Osteoblast (primary cell): ENCODE measurements at places on chromosomes 5 and 9. TPM values are rescaled to one million over a fixed set of nuclear protein-coding genes. Genes with fewer than 3 reads are reported as not detected.

- H3K4me1 ChIP-seq = no peaks in the 10 kb centered on the region
- no peak for DNase-seq
- no peaks in the 10 kb centered on the region for H3K36me3 ChIP-seq
- no peak overlapping the region for H3K27ac ChIP-seq
Measured at GRCh38 chr5:38639377-38640358, 83.2 kb upstream of the LIFR start.

Gene SELENOP
- 171 and 198 TPM in 2 replicates for total RNA-seq

Gene TSSK1B
- 0.72 and 0.88 TPM in 2 replicates for total RNA-seq

DNA sequence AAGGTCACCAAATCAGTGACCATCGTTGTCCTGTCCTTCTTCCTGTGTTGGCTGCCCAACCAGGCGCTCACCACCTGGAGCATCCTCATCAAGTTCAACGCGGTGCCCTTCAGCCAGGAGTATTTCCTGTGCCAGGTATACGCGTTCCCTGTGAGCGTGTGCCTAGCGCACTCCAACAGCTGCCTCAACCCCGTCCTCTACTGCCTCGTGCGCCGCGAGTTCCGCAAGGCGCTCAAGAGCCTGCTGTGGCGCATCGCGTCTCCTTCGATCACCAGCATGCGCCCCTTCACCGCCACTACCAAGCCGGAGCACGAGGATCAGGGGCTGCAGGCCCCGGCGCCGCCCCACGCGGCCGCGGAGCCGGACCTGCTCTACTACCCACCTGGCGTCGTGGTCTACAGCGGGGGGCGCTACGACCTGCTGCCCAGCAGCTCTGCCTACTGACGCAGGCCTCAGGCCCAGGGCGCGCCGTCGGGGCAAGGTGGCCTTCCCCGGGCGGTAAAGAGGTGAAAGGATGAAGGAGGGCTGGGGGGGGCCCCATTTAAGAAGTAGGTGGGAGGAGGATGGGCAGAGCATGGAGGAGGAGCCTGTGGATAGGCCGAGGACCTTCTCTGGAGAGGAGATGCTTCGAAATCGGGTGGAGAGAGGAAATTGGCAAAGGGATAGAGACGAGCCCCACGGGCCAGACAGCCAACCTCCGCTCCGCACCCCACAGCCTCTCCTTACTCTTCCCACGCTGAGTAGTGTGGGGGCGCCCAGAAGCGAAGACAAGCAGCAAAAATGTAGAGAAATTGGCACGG, 1.7 kb downstream of the RXFP3 start:
- H3K4me1 ChIP-seq = peaks cover 19% of the 10 kb centered on the region
- peak; percentile 48 for DNase-seq
- H3K27me3 ChIP-seq = peaks cover 57% of the 10 kb centered on the region
- no peak overlapping the region for H3K27ac ChIP-seq

DNA sequence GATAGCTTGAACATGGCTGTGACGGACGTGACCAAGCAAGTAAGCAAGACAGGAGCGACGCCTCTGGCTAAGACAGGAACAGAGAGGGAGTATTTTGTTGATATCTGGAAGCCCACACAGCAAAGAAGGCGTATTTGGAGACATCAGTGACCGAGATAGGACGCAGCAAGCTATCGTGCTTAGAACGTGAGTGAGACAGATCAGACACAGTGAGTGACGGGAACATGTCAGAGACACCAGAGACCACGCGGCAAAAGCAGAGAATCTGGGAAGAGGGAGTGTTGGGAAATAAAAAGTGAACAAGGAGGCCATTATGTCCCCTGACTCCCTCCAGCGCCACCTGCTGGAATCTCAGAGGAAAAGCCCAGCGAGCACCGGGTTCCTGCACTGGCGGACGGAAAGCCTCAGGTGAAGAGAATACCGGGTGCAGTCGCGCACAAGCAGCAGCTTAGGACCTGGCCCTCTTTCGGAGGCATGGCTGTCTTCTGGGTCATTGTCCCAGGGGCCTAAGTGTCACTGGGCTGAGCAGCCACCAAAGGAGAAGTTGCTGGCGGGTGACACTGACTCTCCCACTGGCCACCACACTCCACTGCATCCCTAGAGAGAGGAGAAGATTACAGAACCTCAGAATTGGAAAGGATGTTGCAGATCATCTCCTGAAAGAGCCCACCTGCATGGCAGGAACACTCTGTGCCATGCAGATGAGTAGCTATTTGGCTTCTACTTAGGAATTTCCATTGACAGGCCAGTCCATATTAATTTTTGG, 99.1 kb downstream of the FBXO38 start:
- H3K27me3 ChIP-seq = peaks cover 11% of the 10 kb centered on the region
- peak; percentile 21 for DNase-seq
- no peaks in the 10 kb centered on the region for H3K4me1 ChIP-seq
- no peaks in the 10 kb centered on the region for H3K36me3 ChIP-seq
- H3K4me3 ChIP-seq = no peak overlapping the region

- no peak overlapping the region for H3K4me3 ChIP-seq
- no peak for DNase-seq
- H3K36me3 ChIP-seq = no peaks in the 10 kb centered on the region
Measured at GRCh38 chr5:97106216-97106581, 36.2 kb downstream of the LIX1 start.

- no peak for DNase-seq
- no peak overlapping the region for H3K27ac ChIP-seq
Measured at GRCh38 chr9:113882636-113883164, 6.6 kb downstream of the ZNF618 start.

DNA sequence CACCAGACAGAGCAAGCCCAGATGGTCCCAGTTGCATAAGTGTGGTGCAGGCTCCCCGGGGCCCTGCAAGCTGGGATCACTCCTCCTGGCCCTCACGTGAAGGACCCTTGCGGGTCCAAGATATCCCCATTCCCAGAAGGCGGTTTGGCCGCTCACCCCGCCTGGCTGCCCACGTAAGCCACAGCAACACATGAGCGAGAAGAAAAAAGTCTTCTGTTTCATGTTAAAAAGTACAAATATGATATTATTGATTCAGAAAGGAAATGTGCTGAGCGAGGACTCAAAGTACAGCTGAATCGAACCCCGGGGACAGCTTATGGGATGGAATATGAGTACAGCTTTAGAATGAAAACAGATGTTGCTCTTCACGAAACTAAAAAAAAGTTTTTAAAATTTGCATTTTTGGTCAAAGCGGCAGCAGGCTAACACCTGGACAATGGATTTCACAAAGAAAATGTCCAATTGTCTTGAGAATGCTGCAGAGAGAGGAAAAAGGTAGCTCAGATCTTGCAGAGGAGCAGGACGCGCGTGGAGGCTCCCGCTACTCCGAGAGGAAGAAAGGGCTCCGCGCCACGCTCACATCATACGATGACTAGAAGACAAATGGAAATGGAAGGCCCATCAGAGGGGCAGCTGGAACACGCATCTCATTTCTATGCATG, 427.6 kb downstream of the IRX1 start:
- no peaks in the 10 kb centered on the region for H3K27me3 ChIP-seq
- no peaks in the 10 kb centered on the region for H3K4me1 ChIP-seq
- H3K27ac ChIP-seq = no peak overlapping the region
- no peaks in the 10 kb centered on the region for H3K36me3 ChIP-seq

DNA sequence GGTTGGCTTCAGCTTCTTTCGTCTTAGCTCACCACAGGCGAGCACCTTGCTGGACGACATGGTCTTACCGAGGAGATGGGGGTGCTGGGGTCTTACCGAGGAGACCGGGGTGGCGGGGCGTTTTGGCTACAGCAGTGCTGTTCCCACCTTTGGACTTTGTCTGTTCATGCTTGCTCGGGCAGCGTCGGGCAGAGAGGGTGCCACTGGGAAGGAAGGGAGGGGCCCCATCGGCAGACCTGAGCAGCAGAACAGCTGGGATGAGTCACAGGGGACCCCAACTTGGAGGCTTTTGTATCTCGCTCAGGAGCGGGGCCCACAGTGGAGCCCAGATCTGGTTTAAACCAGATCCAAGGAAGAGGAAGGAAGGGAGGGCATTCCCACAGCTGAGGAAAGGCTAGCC, 106.0 kb upstream of the CACNA1B start:
- H3K36me3 ChIP-seq = peaks cover 26% of the 10 kb centered on the region
- no peaks in the 10 kb centered on the region for H3K4me1 ChIP-seq
- DNase-seq = peak; percentile 8
- no peak overlapping the region for H3K27ac ChIP-seq
- H3K4me3 ChIP-seq = no peak overlapping the region

Gene SLC27A6
- total RNA-seq = not detected in 2 replicates

DNA sequence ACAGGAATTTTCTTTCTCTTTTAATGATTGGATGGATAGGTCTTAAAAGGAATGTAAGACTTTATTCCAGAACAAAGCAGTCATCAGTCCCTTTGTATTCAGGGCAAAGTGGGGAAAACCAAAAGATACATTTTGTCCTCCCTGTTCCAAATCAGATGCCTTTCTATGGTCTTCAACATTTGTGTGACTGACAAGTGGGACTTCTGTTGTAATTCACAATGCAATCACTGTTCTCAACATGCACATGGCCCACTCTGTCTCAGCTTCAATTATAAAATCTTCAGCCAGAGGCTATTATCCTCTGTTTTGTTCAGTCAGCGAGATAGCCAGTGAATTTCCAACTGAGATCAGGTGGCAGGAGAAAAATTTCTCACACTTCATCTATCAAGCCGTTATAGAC, 95.5 kb upstream of the ERBIN start:
- DNase-seq = no peak
- no peaks in the 10 kb centered on the region for H3K27me3 ChIP-seq
- no peak overlapping the region for H3K27ac ChIP-seq

DNA sequence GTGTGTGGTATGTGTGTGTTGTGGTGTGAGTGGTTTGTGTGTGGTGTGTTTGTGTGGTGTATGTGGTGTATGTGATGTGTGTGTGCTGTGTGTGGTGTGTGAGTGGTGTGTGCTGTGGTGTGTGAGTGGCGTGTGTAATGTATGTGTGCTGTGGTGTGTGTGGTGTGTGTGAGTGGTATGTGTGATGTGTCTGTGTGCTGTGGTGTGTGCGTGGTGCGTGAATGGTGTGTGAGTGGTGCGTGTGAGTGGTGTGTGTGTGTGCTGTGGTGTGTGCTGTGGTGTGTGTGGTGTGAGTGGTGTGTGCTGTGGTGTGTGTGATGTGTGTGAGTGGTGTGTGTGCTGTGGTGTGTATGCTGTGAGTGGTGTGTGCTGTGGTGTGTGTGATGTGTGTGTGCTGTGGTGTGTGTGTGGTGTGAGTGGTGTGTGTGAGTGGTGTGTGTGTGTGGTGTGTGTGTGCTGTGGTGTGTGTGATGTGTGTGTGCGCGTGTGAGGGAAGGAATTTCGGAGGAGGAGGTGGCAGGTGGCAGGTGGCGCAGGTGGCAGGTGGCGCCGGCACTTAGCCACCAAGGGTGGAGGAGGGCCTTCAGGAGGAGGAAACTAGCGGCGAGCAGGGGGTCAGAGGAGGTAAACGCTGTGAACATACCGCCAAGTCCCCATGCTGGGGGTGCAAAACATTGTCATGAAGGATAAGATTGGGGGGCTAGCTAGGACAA, 191.8 kb downstream of the MELK start:
- H3K36me3 ChIP-seq = no peaks in the 10 kb centered on the region
- H3K27ac ChIP-seq = no peak overlapping the region
- peaks cover 11% of the 10 kb centered on the region for H3K27me3 ChIP-seq
- no peak for DNase-seq
- H3K4me3 ChIP-seq = no peak overlapping the region
- H3K4me1 ChIP-seq = no peaks in the 10 kb centered on the region

DNA sequence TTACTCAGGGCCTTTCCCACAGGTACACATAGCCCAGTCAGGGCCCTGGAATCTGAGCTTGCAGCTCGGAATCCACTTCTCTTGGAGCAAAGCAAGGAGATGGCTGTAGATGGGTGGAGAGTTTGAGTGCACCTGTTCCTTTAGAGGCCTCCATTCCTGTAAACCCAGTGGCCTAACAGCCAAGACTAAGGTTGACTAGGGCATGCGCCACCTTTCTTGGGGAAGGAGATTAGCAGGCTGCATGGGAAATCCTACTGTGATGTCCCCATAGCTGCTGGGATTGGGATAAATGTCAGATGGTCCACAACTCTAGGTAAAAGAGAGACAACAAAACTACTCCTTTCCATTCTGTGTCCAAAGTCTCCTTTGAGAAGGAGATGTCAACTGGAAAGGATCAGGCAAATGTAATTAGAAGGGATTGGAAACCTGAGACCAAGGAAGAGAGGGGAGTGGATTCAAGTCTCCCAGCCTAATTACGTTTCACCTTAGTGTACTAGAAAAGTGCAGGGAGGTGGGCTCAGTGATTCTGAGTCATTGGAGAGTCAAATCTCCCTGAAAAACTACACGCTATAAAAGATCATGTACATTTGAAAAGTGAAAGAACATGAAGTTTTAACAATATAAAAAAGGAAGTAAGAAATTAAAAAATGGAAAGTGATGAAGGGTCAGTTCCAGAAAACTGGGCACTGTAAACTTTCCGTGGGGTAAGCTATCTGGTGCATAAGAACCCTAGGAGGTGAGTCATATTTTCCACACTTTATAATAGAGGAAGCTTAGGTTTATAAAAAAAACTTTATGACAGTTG, 104.2 kb downstream of the SEC61B start:
- H3K27me3 ChIP-seq = peaks cover 6% of the 10 kb centered on the region
- H3K36me3 ChIP-seq = no peaks in the 10 kb centered on the region
- DNase-seq = peak; percentile 31
- no peaks in the 10 kb centered on the region for H3K4me1 ChIP-seq
- no peak overlapping the region for H3K4me3 ChIP-seq
- H3K27ac ChIP-seq = no peak overlapping the region

Gene ENG
- 60.8 and 87.5 TPM in 2 replicates for total RNA-seq

DNA sequence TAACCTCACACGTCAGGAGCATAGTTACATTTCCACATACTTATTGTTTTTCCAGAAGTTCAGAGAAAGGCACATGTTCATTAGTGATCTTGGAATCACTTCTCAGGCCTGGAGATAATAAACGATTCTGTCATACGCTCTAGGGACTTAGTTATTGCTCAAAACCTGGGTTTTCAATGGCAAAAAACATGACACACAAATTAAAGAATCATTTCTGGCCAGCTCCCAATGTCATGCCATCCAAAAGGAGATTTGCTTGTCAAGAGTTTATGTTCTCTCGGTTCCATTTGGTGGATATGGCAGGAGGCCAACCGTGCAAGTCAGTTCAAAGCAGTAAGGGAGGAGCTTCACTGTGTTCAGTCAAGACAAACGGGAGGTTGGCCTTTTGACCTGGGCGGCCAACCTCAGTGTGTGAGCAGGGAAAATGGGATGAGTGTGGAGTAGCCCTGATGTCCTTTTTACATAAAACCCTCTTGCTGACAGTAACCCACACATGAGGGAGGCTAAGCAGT, 123.4 kb downstream of the NXNL2 start:
- H3K4me3 ChIP-seq = no peak overlapping the region
- H3K36me3 ChIP-seq = no peaks in the 10 kb centered on the region
- no peaks in the 10 kb centered on the region for H3K27me3 ChIP-seq
- H3K27ac ChIP-seq = peak overlapping the region; percentile 81
- DNase-seq = peak; percentile 63
- H3K4me1 ChIP-seq = peaks cover 28% of the 10 kb centered on the region

- DNase-seq = no peak
- H3K4me1 ChIP-seq = no peaks in the 10 kb centered on the region
Measured at GRCh38 chr9:132794730-132795380, 83.2 kb downstream of the AK8 start.

Gene DDX4
- under 0.01 TPM in 1 of 2 replicates, not detected in the other for total RNA-seq

GRCh38 chr9:112489876-112490666, 3.4 kb downstream of the KIAA1958 start:
- H3K27ac ChIP-seq = no peak overlapping the region
- no peak for DNase-seq
- H3K27me3 ChIP-seq = no peaks in the 10 kb centered on the region
- no peak overlapping the region for H3K4me3 ChIP-seq
- H3K36me3 ChIP-seq = no peaks in the 10 kb centered on the region
